ENCODE measurements at places on chromosomes 3 and 15. TPM values are rescaled to one million over a fixed set of nuclear protein-coding genes. Genes with fewer than 3 reads are reported as not detected.

GRCh38 chr15:56532721-56533460 lies 68.0 kb upstream of the MNS1 start:
- no peak for DNase-seq

The CHRNA7 gene
- 1.3 TPM for polyA plus RNA-seq

GRCh38 chr3:169971522-169971921 lies 4.9 kb downstream of the SEC62 start:
- DNase-seq = no peak

- no peak for DNase-seq
These were observed 525 bp downstream of the NPTN start for GRCh38 chr15:73632670-73633058.

DNA sequence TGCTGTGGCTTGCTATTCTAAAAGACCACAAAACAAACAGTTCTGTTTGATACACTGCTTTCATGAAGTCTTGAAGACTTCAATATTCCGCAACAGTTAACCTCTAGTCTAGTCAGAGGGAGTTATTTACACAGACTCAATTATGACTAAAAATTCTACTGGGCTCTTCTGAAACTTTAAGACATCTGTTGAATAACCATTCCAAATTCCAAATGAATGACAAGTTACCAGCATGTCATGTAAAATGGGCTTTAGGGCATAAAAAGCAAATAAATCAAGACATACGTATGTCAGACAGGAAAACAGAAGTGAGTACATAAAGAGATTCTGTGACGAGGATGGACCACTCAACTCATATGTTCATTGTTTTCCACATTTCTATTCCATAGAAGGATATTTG lies 93.9 kb downstream of the PLOD2 start:
- no peak for DNase-seq

GRCh38 chr3:31132132-31132769 lies 237.8 kb upstream of the GADL1 start:
- DNase-seq = no peak

The ACKR2 gene
- not detected for polyA plus RNA-seq

The ACSBG1 gene
- not detected for polyA plus RNA-seq

The SV2B gene
- polyA plus RNA-seq = not detected

DNA sequence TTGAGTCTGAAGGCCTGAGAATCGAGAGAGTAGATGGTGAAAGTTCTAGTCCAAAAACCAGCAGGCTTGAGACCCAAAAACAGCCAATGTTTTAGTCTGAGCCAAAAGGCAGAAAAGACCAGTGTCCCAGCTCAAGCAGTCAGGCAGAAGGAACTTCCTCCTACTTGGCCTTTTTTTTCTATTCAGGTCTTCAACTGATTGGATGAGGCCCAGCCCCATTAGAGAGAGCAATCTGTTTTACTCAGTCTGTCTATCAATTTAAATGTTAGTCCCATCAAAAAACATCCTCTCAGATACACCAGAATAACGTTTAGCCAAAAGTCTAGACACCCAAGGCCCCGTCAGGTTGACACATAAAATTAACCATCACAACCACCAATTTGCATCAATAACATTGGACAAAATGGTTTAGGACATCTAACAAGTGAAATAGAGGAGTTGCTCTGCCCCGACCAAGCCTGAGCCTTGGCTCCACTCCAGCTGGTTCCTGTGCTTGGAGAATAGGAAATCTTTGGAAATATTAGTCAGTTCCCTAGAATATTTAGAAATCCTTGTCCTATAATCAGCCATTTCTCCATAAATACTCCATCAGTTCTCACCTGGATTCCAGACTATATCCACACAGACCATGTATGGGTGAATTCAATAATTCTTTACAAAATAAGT lies 51.4 kb upstream of the LIPC start:
- DNase-seq = no peak

DNA sequence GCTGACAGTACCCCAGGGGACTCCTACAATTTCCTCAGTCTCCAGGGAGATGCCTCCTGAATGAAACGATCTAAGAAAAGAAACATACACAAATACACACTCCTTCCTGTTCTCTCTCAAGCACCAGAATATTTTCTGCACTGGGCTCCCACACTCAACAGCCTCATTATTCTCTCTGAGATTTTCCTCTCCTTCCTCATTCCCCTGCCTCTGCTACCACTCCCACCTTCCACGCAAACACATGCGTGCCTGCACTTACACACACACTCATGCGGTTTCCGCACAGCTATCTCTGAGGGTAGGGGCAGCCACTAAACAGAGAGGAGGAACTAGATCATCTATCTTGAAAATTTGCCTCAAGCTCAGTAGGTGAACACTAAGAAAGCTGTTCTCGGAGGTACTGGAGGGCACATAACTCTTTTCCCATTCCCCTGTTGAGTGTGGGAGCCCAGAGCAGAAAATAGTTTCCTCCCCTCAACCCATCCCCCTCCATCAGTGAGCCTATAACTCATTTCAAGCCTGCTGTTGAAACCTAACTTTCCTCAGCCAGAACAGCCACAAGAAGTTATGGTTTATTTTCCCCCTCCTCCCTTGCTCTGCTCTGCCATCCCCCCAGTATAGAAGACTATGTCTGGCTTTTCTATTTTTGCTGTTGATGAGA lies 30.5 kb upstream of the TIPARP start:
- DNase-seq = peak; percentile 75

The LXN gene
- polyA plus RNA-seq = 10.0 TPM

The CCR4 gene
- polyA plus RNA-seq = not detected

- no peak for DNase-seq
These were observed 211.1 kb downstream of the PTPRG start for GRCh38 chr3:61772456-61772855.

The CCR9 gene
- polyA plus RNA-seq = not detected

DNA sequence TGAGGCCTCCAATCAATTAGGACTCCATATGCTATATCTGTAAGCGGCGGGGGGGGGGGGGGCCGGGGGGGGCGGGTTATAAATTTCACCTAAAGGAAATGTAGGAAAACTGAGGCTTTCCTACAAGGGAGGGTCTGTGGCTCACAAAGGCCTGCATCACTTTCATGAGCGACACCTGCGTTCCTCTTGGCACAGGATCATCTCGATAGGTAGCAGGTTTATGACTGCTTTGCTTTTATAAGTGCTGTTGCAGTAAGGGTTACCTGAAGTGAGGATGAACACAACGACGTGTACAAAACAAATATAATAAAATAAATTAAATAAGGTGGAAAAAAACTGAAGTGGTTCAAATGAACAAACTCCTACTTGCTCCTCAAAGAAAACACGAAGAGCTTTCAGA lies 194.3 kb downstream of the FOXP1 start:
- no peak for DNase-seq
